ENCODE measurements at places on chromosomes 5 and 9. TPM values are rescaled to one million over a fixed set of nuclear protein-coding genes. Genes with fewer than 3 reads are reported as not detected.

GARNL3 gene
- total RNA-seq = 0.43 TPM

DNA sequence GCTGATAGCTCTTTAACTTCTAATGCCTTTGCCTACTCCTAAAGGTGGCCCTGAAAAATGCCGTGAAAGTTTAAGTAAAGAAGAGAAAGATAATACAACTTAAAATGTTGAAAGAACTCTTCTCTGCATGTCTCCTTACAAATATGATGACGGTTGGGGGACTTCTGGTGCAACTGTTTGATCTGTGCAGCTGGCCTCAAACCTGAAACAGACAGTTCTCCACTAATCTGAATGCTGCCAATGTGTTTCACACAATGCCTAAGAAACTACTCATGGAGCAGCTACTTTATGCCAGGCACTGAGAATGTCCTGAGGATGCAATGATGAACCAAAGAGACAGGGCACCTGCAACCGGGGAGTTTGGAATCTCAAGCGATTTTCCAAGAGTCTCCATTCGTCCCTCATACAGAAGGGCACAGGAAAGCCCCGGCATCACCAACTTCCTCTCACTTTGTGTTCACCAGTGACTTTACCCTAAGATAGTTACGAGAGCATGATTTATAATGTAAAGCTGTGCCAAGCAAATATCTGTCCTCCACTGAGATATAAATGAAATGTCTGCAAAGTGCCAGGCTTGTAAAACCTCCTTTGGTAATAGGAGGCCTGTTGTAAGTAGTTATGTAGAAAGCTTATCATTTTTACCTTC, 455.4 kb downstream of the SEMA5A start:
- DNase-seq = no peak

ADGRV1 gene
- total RNA-seq = not detected

- peak; percentile 79 for DNase-seq
Measured at GRCh38 chr5:24161559-24161958, 483.2 kb downstream of the CDH10 start.

RALGPS1 gene
- total RNA-seq = 1.8 TPM
